ENCODE measurements at places on chromosomes 5 and 9.

- no peak for DNase-seq
These were observed 13.0 kb downstream of the F2RL2 start for GRCh38 chr5:76610196-76610595.

DNA sequence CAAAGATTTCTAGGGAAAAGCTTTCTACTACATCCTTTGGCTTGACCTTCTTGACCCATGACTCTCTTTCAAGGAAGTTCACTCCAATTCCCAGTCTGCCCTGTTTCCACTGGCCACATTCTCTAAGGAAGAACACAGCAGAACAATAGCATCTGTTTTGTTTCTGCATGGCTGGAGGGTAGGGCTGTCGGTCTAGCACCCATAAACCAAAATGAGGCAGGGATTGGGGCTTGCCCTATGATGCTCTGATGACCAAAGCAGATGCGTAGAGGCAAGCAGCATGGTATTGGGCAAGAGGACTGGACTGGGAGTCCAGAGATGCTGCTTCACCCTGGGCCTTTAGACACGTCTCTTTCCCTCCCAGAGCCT, 24.1 kb downstream of the GOLGA2 start:
- no peak for DNase-seq

DNA sequence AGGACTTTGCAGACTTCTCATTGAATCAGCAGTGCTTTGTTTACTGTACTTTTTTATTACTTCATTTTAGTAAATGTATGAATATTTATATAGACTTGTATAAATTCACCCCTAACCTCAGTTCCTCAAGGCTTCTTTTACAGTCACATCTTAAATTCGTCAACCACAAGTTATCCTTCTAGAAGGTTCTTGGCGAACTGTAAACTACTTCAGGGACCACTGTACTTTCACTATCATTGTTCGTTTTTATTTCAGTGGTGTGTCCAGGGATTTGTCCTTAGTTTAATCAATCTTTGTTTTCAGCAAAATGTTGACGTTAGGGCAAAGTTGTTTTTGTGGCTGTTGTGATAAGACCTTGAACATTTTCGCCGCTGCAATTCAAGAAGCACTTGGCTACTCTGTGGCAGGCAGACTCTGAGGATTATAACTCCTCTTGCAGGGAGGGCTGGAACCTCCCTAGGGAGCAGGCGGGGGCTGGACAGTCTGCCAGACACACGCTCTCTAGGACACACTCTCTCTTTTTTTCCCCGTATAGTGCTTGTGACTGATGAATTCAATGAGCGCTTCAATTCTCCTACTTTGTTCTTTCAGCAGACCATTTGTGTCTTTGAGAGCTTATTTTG, 252.8 kb downstream of the FBXL7 start:
- DNase-seq, result no peak

- DNase-seq, result no peak
These were observed 83.4 kb downstream of the TRIO start for GRCh38 chr5:14226554-14226953.

DNA sequence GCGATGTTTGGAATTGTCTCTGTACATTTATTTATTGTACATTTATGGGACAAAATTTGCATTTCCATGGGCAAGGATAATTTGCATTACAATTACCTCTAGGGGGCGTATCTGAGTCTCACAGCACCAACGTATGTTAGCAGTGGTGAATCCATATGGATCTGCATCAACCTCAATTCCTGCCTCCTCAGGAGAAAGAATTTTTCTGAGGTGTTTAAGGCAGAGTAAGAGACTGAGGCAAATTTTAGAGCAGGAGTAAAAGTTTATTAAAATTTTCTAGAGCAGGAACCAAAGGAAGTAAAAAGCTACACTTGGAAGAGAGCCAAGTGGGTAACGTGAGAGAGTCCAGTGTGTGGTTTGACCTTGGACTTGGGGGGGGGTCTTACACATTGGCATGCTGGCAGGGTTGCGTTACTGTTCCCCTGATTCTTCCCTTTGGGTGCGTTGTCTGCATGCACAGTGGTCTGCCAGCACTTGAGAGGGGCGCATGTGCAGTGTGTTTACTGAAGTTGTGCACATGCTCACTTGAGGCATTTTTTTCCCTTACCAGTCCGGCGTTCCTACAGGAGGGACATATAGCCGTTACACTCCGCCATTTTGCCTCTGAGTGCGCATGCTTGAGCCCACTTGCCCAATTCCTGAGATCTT, 21.0 kb upstream of the RAB14 start:
- no peak for DNase-seq

DNA sequence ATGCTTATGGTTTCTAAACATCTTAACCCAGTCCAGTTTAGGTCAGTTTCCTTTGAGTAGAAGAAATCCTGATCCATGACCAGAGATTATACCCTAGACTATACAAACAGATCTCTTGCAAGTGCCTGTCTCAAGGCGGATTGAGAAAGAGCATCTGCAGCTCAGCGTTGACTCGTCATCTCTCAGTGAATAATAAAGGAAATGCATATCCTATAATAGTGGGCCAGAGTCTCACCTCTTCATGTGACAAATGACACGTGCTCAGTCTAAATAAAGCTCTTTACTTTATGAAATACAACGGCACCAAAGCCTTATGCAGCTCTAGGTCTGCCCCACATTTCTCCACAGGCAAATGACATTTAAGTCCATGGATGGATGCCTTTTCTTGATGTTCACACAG, 179.4 kb upstream of the NR3C1 start:
- no peak for DNase-seq

DNA sequence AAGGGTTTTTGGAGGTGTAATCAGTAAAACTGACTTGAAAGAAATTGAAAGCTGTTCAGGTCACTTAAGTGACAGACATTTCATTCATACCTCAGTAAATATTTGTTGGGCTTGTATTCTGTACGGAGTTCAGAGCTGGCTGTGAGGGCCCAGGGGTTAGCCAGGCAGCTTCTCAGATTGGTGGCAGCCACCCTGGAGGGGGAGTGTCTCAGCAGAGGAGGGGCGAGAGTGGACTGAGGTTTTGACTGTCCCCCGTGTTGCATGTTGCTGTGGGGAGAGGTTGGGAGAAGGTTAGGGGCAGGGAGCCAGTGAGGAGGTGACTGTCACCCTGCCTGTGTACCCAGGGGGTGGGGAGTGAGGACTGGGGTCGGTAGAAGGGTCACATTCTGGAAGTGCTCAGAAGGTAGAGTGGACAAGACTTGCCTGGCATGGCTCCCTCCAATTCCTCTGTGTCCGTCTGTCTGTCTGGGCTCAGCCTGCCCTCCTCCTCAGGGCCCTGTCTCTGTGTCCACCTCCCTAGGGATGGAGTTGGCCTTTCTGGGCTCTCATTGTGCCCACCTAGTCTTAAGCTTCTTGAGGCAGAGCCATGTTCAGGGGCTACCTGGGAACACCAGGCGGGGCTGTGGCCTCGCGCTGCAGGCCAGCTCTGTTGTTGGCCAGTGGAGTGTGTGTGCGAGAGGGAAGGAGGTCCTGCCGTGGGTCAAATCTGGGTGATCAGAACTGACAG, 4.4 kb downstream of the PHF2 start:
- no peak for DNase-seq

GRCh38 chr9:20552874-20553557, 69.3 kb downstream of the MLLT3 start:
- no peak for DNase-seq

GRCh38 chr9:124409410-124409809, 5.8 kb downstream of the PSMB7 start:
- DNase-seq, result no peak

DNA sequence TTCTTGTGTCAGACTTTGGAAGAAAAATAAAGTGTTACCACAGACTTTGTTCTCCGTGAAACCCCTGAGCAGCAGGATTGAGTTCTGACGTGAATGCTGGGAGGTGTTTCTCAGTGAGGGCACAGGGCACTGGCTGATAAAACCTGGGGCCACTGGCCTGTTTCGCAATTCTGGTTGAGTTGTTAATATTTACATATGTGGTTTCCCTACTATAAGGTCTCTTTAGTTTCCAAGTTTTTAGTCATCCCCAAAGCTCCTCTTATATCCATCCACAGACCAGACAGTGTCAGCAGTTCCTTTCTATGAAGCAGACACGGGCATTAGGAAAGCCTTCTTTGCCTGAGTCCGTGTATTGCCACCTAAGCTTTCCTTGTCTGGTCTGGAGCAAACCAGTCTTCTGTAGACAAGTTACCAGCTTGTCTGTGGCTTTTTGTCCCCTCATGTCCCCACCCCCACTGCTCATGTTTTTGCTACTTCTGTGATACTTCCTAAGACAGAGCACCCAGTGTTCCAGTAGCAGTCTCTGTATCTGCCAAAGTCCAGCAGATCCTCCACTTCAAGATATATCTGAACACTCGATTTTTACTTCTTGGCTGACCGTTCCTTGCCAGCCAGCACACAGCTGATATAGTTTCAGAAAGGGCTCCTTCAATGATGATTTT, 42.0 kb downstream of the ACO1 start:
- DNase-seq, result peak; percentile 7

DNA sequence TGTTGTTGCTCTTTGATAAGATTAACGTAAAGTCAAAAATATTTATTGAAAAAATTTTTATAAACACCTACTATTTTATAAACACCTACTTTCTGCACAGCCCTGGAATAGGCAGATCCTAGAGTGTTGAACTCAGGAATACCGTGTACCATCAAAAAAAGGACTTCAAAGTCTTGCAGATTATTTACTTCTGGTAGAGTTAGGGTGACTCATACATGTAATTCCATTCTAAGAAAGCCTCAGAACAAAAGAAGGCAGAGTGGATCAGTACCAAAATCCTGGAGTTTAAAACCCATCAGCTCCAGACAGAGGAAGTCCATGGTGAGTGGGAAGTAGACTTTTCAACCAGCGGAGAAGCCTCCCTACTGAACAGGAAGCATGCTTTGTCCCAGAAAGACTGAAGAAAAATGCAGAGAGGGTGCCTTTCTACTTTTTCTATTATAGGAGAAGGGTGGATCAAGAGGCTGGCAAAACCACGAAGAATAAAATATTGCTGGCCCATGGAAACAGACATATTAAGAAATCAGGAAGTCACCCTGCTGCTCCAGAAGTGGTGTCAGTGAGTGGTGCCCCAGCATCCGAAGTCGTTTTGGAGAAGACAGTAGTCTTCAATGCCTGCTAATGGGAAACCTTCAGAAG, 45.1 kb upstream of the DAB2 start:
- DNase-seq, result no peak

DNA sequence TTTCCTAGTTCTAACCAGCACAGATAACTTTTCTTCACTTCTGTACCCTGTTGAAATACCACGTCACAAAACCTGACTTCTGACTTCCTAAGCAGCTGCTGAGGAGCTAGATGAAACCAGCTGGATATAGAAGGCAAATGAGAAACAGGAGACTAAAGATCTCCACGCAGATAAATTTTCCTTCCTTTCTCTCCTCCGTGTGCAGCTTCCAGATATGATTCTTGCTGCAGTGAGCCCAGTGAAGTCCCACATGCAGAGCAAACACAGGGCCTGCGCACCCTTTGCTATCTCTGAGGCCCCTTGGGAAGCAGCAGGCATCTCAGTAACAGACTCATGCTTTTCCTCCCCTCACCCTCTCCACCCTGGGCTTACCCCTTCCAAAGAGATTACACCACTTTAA, 1638.3 kb downstream of the MAT2B start:
- DNase-seq, result no peak

DNA sequence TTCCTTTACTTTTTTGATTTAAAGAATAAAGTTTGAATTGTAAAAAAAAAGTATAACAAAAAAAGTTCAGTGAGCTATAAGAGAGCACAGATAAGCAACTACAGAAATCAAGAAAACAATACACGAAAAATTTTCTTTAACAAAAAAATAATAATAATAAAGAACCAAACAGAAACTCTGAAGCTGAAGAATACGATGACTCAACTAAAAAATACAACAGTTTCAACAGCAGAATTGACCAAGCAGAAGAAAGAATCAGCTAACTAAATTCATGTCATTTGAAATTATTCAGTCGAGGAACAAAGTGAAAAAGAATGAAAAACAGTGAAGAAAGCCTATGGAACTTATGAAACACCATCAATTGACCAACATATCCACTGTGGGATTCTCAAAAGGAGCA, 177.7 kb downstream of the NDUFS4 start:
- no peak for DNase-seq

GRCh38 chr5:83025690-83026478, 51.3 kb downstream of the TMEM167A start:
- no peak for DNase-seq

DNA sequence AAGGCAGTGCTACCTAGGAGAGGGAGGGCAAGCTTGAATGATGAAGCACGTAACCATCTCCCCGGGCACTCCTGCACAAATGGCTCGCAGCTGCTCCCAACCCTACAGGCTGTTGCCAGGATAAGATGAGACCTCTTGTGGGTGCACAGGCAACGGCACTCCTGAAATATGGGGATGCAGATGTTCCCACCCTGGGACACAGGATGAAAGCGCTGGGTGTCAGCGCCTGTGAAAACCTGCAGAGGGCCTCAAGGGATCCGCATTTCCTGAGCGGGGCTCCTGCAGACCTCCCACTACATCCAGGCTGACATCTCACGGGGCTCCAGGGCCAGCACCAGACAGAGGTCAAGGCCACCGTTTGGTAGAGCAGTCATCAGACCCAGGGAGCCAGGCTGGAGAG, 60.7 kb downstream of the SMIM23 start:
- no peak for DNase-seq

DNA sequence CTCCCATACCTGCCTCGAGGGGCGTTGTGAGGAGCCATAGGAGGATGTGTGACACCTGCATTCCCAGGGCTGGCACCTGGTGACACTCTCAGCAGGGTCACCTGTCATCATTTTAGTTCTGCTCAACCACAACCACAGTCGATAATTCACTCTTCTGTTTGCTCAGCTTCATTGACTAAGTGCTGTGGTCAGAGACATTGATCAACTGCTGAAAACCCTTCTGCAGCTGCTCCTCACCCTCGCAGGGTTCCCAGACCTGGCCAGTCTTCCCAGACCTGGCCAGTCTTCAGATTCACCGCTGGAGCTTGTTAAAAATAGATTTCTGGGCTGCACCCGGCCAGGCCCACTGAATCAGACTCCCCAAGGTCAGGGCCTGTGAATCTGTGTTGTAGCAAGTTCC, 92.8 kb downstream of the MVB12B start:
- DNase-seq, result no peak

- no peak for DNase-seq
These were observed 982.2 kb downstream of the TLE1 start for GRCh38 chr9:80707120-80707519.

GRCh38 chr5:130966990-130967525, 198.0 kb downstream of the HINT1 start:
- DNase-seq, result no peak

DNA sequence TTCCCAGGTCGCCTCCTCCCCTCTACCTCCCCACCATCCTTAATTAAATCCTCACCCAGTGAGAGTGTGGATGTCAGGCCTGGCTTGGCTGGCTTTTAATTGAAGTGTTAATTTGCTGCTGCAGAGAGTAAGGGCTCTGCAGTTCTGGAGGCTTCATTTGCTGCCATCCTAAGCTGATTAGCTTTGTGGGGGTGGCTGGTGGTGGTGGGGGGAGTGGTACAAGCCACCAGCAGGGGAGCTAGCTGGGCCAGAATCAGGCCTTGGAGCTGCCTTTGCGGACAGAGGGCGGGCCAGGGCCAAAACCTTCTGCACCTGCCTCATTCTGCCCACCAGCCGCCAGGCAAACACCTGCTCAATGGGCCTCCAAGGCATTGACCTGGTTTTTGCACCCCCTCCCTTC, 26.8 kb upstream of the TIFAB start:
- DNase-seq, result no peak

Data from HFF-Myc (cell line).